ENCODE measurements at places on chromosomes 16 and 17. TPM values are rescaled to one million over a fixed set of nuclear protein-coding genes. Genes with fewer than 3 reads are reported as not detected.

SNX20 gene
- 0.57 TPM for total RNA-seq

DNA sequence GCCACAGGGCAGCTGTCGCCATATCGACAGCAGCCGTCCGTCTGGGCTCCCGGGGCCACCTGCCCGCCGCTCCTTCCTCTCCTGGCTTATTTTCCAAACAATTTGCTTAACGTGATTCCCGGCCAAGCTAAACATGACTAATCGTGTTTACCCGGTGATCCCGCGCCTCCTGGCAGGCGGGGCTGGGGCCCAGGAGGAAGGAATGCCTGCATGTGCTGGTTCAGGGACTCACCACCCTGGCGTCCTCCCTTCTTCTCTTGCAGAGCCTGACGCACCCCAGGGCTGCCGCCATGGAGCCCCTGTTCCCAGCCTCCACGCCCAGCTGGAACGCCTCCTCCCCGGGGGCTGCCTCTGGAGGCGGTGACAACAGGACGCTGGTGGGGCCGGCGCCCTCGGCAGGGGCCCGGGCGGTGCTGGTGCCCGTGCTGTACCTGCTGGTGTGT lies 6.1 kb downstream of the SSTR5 start:
- DNase-seq, result peak; percentile 49

ZNF652 gene
- total RNA-seq, result 58.8 TPM

- DNase-seq, result no peak
Measured at GRCh38 chr16:10561425-10561824, 19.0 kb downstream of the EMP2 start.

DNA sequence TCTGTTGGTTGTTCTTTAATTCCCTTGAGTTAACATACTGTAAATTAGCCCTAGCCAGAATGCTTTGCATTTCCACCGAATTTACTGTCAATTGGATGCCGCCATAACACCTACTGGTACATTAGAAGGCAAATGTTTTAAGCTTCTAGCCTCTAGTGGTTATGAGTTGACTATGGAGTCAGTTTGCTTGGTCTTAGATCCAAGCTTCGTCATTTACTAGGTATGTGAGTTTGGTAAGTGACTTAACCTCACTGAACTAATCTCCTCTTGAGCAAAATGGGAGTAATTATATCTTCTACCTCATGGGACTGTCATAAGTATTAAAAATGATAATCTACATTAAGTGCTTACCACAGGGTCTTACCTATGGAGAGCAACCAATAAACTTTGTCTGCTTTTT lies 20.4 kb upstream of the CDH11 start:
- DNase-seq, result no peak

KCNH6 gene
- 0.08 TPM for total RNA-seq

DNA sequence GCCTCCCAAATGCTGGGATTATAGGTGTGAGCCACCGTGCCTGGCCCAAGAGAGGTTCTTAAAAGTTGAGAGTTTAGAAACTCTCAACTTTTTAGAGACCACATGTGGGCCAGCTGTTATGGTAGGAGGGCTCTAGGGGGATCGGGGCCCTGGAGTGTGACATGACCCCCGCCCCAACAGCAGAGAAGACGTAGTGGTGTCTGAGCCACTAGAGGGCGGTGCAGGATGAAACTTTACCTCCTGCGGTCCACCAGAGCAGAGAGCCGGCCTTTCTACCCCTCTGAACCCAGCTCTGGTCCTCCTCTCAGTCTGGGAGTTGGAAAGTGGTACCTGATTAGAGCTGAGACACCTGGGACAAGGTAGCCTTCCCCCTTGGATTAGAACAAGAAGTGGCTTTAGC lies 7.4 kb downstream of the CDK5RAP3 start:
- DNase-seq, result no peak

DNA sequence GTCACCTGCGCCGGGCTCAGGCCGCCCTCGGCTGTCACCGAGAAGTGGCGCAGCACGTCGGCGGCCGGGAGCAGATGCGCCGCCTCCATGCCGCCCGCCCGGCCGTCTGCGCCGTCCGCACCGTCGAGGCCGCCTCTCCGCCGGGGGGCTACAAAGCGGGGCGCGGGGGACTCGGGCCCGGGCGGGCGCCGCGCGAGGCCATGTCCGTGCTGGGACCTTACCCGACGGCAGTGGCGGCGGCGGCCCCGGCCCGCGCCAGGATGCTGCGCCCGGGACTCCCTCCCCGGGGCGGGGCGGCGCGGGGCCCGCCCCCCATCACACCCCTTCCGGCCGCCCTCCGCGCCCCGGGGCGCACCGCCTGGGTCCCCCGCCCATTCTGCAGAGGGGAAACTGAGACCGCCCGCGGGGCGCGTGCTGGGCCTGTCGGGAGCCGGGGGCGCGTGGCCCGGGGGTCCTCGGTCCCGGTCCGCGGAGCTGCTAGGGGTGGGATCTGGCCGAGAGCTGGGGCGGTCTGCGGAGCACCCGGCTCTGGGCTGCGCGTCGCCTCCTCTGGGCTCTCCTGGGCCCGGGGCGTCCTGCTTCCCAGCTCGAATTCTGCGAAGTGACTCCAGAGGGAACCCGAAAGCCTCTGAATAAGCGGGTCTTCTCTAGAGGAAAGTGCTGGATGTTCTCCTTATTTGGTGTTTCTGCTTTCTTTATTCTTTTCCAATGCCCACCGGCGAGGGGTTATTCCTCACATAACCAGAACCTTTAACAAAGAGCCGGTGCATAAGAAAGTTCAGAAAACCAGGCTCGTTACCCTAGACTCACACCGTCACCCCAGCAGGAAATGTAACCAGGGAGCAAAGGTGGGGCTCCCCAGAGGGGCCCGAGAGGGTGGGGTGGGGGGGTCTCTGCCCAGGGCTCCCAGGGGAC lies at the start of gene ATP2A3:
Gene ATP2A3 (minus strand): TSS at position 235 of the 915 bp plus-strand sequence. CDS start 146 bp downstream, at position 89.
- DNase-seq, result no peak

DNA sequence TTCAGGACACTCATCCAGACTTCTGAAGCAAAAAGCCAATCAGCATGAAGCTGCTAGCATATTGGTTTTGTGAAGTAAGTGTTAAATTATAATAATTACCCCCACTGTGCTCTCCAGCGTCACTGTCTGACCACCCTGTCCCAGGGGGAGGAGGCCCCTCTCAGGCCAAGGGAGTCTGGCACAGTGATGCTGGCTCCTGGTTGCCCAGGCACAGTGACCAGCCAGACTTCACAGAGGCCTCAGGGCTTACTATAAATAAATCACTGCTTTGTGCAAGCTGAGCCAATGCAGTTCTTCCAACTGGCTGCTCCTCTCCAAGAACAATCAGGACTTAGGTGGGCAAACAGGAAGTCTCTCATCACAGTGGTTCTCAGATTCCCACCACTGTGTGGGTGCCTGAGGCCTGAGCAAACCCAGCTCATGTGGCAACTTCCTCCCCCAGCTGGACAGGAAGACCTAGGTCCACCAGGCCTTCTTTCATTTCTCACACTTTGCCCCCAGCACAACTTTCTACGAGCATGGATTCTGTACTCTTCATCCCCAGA lies 1.7 kb upstream of the DBNDD1 start:
- no peak for DNase-seq

DNA sequence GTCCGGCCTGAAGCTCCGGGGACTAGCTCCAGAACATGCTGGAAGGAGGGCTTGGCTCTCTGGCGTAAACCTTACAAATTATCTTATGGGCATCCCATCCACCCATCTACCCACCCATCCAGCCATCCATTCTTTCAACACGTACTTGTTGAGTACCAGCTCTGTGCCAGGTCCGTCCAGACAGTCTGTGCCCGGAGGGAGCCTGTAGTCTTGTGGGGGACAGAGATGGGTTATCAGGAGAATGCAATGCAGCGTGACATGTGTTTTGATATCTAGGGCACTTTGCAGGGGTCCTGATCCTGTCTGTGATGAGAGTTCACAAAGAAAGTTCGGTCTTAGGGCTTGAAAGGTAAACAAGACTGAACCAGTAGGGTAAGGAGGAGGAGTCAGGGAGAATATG lies 4.1 kb upstream of the SLC13A2 start:
- DNase-seq, result no peak

- DNase-seq, result no peak
Measured at GRCh38 chr17:40068129-40068581, 5.4 kb downstream of the THRA start.

KCNH4 gene
- not detected for total RNA-seq

COG4 gene
- 50.4 TPM for total RNA-seq

ENPP7 gene
- total RNA-seq, result not detected

CYB5D1 gene
- 7.0 TPM for total RNA-seq

GRCh38 chr17:8964801-8965393 lies 610 bp downstream of the PIK3R5 start:
- peak; percentile 85 for DNase-seq

DNA sequence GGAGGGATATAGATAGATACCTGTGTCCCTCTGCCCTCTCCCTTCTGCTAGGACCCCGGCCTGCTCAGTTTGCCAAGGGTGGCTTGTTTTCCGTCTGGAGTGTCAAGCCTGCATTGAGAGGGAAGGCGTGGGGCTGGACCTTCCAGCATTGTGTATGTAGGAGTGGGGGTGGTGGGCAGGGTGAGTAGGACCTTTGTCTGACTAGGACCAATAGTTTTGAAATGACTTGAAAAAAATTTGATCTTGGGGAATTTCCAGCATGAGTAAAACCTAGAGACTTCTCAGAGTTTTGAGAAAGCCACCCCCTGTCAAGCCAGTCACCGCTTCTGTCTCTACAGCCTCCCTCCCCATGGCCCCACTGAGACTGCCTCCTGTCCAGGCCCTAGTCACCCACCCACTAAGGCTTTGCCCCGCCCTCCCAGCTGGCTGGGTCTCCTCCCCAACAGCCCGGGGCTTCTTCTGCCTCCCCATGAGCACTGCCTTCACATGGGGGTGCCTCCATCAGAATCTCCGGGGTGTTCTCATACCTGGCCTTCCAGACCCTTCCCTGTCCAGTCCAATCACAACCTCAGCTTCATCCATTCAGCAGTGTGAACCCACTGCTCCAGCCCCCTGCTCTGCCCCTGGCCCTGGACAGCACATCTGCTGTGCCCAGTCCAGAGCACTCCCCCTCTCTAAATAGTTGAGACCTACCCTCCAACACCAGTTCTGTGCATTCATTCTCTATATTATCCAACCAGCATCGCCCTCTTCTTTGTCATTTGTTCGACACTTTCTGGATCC lies 207.0 kb downstream of the MSI2 start:
- no peak for DNase-seq

SMIM22 gene
- total RNA-seq, result 7.6 TPM

GRCh38 chr16:74623839-74624235 lies 16.9 kb upstream of the GLG1 start:
- DNase-seq, result no peak

DNA sequence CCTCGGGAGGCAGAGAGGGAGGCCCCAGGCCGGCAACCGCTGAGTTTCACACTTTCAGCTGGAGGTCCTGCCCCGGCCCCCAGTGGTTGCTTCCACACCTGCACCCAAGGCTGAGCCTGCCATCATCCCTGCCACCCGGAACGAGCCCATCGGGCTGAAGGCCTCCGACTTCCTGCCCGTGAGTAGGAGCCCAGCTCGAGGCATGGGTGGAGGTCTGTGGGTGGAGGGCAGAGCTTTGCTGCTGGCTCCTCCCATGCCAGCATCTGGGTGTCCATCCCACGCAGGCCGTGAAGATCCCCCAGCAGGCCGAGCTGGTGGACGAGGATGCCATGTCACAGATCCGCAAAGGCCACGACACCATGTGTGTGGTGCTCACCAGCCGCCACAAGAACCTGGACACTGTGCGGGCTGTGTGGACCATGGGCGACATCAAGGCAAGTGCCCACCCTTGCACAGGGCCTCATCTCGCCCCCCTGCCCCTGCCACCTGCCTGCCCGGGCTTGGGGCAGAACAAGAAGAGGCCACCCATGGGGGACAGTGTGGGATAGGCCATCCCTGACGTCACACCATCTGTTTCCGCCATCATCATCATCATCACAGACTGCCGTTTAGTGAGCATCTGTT lies 19.6 kb downstream of the KATNB1 start:
- DNase-seq, result no peak

GRCh38 chr17:63838631-63839171 lies 3.8 kb downstream of the SMARCD2 start:
- peak; percentile 96 for DNase-seq

GRCh38 chr17:8150194-8151119 lies 1.7 kb downstream of the PER1 start:
- DNase-seq, result peak; percentile 85

KRT17 gene
- total RNA-seq, result 623 TPM

- DNase-seq, result peak; percentile 91
Measured at GRCh38 chr17:8121681-8122421, 2.1 kb downstream of the HES7 start.

DNA sequence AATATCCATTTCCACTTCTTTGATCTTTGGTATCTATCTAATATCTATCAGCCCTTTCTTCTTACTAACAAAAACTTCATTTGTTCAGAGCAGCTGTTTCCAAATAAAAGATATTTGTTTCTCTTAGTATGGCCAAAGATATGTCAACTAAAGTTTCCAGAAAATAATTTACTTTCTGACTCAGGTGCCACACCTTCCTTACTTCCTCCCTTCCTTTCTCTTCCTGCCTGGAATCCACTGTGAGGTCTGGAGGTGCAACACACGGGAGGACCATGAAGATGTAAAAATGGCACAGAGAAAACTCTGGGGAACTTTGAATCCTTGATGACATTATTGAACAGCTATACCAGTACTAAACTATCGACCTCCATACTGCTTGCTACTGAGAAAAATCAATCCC lies 14.0 kb downstream of the MED13 start:
- DNase-seq, result no peak

PRSS27 gene
- total RNA-seq, result 1.8 TPM

CTRL gene
- not detected for total RNA-seq

- DNase-seq, result peak; percentile 95
Measured at GRCh38 chr16:4936991-4937781, at the start of gene PPL. PPL (minus strand) TSS chr16:4937148; CDS start chr16:4937045, 103 bp downstream.

CDH13 gene
- total RNA-seq, result 102 TPM

GRCh38 chr17:16950488-16950887 lies 21.4 kb downstream of the TNFRSF13B start:
- peak; percentile 60 for DNase-seq

MARF1 gene
- total RNA-seq, result 37.4 TPM

NPIPA3 gene
- not detected for total RNA-seq

GRCh38 chr16:11871193-11871592 lies 19.9 kb upstream of the RSL1D1 start:
- DNase-seq, result no peak

TEX14 gene
- 0.26 TPM for total RNA-seq

DNA sequence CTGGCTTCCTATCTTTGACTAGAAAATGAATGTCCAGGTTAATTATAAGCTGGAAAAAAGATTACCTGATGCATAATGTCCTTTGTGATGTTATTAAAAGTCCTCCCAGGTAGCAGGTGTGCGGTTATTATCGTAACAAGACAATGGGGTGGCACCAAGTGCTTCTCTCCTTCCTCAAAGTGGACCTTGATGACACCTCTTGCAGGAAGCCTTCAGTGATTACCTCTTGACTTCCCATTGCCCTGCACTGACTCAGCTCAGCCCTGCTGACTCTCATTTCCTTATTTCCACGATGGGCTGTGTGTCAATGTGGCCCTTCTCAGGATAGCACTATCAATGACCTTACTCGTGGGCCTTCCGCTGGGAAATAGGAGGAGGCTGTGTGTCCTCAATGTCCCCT lies 477.4 kb upstream of the CCL2 start:
- no peak for DNase-seq

HS3ST3A1 gene
- total RNA-seq, result 21.2 TPM

Data from lower leg skin (tissue), 4 donors.